ENCODE measurements at places on chromosomes 7 and 10.

DNA sequence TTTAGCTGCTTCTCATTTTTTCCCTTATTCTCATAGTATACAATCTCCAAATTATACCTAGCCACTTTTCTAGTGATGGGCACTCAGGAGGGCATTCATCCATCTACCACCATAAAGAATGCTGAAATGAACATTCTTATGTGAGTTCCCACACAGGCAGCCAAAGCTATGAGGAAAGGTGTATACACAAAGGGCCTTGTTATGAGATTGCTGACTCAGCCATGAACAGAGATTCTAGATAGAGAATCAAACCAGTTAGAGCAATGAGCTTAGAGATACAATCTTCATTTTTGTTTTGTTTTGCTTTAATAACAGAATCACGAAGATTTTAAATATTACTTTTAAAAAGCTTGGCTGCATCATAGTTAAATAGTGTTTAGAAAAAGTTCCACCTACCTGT is 54.8 kb upstream of the TNKS2 start:
- peaks cover 4% of the 10 kb centered on the region for H3K27me3 ChIP-seq
- DNase-seq = no peak
- H3K36me3 ChIP-seq = no peaks in the 10 kb centered on the region
- H3K4me3 ChIP-seq = no peak overlapping the region
- no peaks in the 10 kb centered on the region for H3K4me1 ChIP-seq
- H3K27ac ChIP-seq = no peak overlapping the region

DNA sequence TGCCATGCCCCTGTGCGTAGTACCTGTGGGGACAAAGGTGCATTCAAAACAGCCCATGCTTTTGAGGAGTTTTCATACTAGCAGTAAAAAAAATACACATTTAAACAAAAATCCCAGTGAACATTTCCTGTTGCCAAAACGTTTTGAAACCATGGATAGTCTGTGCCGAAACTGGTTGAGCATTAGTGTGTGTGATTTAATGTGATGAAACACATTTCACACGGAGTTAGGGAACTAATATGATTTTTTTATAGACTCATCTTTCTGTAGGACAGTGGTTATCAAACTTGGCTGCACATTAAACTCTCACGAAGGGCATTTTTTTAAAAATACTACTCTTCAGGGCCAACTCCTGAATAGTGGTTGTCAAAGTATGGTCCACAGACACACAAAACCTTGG is 111.8 kb upstream of the CREB5 start:
- no peaks in the 10 kb centered on the region for H3K36me3 ChIP-seq
- H3K27ac ChIP-seq = no peak overlapping the region
- H3K4me3 ChIP-seq = no peak overlapping the region
- no peaks in the 10 kb centered on the region for H3K27me3 ChIP-seq

DNA sequence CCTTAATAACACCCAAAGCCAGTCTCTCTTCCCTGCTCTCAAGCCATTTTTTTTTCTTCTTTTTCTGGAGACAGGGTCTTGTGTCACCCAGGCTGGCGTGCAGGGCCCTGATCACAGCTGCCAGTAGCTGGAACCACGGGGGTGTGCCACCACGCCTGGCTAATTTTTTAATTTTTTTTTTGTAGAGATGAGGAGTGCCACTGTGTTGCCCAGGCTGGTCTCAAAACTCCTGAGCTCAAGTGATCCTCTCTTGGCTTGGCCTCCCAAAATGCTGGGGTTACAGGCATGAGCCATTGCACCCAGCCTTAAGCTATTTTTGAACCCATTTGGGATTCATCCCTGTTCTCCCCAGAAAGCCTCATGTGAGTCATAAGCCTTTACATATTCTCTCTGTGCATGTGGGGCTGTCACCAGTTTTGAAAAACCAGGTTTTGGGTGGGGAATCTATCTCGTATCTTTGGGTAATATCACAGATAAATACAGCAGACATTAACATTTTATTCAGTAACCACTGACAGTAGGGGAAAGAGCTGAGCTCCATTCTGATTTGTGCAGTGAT is 15.5 kb downstream of the ZNF487 start:
- H3K4me1 ChIP-seq = peaks cover 4% of the 10 kb centered on the region
- no peaks in the 10 kb centered on the region for H3K27me3 ChIP-seq
- no peaks in the 10 kb centered on the region for H3K36me3 ChIP-seq
- H3K27ac ChIP-seq = no peak overlapping the region
- no peak overlapping the region for H3K4me3 ChIP-seq

GRCh38 chr7:92631850-92632487 is 41.8 kb upstream of the FAM133B start:
- no peaks in the 10 kb centered on the region for H3K27me3 ChIP-seq
- H3K4me3 ChIP-seq = no peak overlapping the region
- DNase-seq = no peak
- peaks cover 7% of the 10 kb centered on the region for H3K36me3 ChIP-seq
- H3K4me1 ChIP-seq = peaks cover 42% of the 10 kb centered on the region

GRCh38 chr7:29038463-29038862 is 80.3 kb upstream of the TRIL start:
- H3K4me3 ChIP-seq = no peak overlapping the region
- H3K27me3 ChIP-seq = no peaks in the 10 kb centered on the region
- DNase-seq = peak; percentile 68
- H3K36me3 ChIP-seq = no peaks in the 10 kb centered on the region
- H3K27ac ChIP-seq = no peak overlapping the region
- H3K4me1 ChIP-seq = peaks cover 37% of the 10 kb centered on the region

DNA sequence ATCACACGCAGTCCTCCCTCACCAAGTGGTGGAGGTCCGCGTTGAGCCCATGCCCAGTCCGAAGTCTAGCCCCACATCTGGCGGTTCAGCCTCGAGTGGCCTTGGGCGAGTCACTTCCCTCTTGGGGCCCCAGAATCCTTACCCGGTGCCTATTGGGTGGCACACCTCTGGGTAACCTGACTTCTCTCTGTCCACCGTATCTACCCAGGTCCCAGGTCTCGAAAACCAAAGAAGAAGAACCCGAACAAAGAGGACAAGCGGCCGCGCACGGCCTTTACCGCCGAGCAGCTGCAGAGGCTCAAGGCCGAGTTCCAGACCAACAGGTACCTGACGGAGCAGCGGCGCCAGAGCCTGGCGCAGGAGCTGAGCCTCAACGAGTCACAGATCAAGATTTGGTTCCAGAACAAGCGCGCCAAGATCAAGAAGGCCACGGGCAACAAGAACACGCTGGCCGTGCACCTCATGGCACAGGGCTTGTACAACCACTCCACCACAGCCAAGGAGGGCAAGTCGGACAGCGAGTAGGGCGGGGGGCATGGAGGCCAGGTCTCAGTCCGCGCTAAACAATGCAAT is 4.3 kb downstream of the EN2 start:
- no peak for DNase-seq
- H3K4me3 ChIP-seq = no peak overlapping the region
- peaks cover 3% of the 10 kb centered on the region for H3K4me1 ChIP-seq
- H3K36me3 ChIP-seq = no peaks in the 10 kb centered on the region
- H3K27ac ChIP-seq = no peak overlapping the region

- peaks cover 26% of the 10 kb centered on the region for H3K36me3 ChIP-seq
- no peak overlapping the region for H3K27ac ChIP-seq
- H3K4me3 ChIP-seq = no peak overlapping the region
- H3K4me1 ChIP-seq = peaks cover 14% of the 10 kb centered on the region
Measured at GRCh38 chr10:78045237-78045636, 11.6 kb downstream of the RPS24 start.

- H3K36me3 ChIP-seq = no peaks in the 10 kb centered on the region
- H3K4me3 ChIP-seq = no peak overlapping the region
- H3K27ac ChIP-seq = no peak overlapping the region
- H3K4me1 ChIP-seq = no peaks in the 10 kb centered on the region
- no peaks in the 10 kb centered on the region for H3K27me3 ChIP-seq
Measured at GRCh38 chr10:55233505-55233904, 432.5 kb upstream of the PCDH15 start.

DNA sequence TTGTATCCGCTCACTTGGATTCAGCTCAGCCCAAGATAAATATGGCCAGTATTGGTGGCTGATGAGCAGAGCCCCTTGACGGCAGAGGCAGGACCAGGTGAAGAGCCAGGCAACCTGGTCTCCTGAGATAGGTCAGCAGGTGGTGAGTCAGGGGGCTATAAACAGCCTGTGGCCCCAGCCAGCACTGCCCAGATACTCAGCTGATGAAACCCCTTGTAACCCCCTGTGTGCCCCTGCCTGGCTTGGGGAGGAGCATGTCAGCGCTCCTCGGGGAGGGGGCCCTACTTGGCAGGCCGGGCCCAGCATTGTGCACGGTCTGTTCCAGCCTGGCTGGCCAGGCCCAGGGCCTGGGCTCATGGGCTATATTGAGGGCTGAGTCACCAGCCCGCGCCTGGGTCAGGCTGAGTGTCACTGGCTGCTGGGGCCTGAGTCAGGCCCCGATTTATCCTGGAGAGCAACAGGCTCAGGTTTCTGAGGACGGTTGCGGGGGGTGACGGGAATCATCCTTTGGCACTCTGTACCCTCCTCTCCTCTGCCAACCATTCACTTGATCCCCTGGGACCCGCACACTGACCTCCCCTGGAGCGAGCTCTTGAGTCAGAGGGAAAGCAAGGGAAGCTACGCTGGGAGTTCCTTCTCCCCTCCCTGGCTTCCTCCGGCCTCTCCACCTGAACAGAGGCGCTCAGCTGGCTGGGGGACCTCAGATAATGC is 2.8 kb upstream of the FLNC start:
- no peaks in the 10 kb centered on the region for H3K27me3 ChIP-seq
- peak overlapping the region; percentile 95 for H3K27ac ChIP-seq
- H3K4me3 ChIP-seq = peak overlapping the region; percentile 18
- peaks cover 33% of the 10 kb centered on the region for H3K4me1 ChIP-seq
- no peaks in the 10 kb centered on the region for H3K36me3 ChIP-seq

DNA sequence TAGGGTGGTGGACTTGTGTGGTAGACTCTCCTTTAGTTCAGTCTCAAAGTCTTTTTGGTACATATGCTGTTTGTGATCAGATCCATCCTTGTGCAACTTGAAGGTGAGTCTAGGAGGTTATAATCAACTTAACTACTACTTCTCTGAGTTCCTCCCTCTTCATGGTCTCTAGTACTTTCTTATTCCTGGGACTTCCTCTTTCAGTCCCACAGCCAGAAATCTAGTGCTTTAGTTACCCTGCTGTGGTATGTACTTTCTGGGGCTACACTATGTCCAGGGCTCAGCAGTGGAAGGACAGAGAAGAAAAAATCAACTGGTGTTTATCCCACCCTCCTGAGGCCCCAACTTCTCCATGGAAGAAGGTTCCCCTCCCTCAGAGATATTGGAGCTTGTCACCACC is 19.4 kb upstream of the ATAD1 start:
- H3K4me3 ChIP-seq = no peak overlapping the region
- H3K27me3 ChIP-seq = no peaks in the 10 kb centered on the region
- H3K27ac ChIP-seq = no peak overlapping the region
- H3K36me3 ChIP-seq = no peaks in the 10 kb centered on the region
- H3K4me1 ChIP-seq = no peaks in the 10 kb centered on the region
